OCI-LY7 (cell line): ENCODE measurements at places on chromosomes 3 and 15.

- DNase-seq, result peak; percentile 69
These were observed 29.6 kb downstream of the PSMD6 start for GRCh38 chr3:63993653-63994079.

- no peak for DNase-seq
These were observed 3.3 kb upstream of the PSMD2 start for GRCh38 chr3:184295771-184296170.

DNA sequence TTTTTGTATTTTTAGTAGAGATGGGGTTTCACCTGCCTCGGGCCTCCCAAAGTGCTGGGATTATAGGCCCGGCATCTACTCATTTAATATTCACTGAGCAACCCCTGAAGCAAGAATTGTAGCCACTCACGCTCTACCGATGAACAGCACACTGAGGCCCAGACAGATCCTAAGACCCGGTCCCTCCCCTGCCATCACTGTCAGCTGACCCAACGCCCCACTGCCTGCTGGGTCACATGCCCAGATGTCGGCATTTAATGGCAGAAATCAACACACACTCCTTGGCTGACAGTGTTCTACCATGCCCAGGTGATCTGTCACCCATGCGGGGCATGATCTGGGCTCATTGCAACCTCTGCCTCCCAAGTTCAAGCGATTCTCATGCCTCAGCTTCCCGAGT lies 3.2 kb upstream of the TMEM89 start:
- no peak for DNase-seq

- DNase-seq, result no peak
These were observed at the start of gene CCDC9B for GRCh38 chr15:40340740-40341400. Gene CCDC9B (minus strand): TSS chr15:40340939. CDS start chr15:40340819, 120 bp downstream.

DNA sequence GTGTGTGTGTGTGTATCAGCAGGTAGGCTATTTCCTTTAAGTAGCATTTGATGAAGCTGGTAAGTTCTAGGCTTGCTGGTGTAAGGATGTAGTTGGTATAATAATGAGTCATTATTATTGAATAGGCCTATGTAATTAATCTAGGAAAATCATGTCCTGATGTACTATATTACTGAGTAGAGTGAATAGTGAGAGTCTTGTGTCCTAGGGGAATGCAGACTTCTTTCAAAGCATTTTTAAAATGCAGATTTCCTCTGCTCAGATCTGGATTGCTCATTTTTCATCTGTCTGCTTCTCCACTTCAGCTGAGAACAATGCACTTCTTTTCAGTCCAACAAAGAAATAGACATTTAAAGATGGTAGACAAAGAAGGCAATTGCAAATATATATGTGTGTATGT lies 434.2 kb upstream of the ONECUT1 start:
- DNase-seq, result no peak

- DNase-seq, result no peak
These were observed 14.7 kb upstream of the TMEM87A start for GRCh38 chr15:42287931-42288330.

GRCh38 chr15:78213956-78214355 lies 20.4 kb downstream of the ACSBG1 start:
- DNase-seq, result no peak

DNA sequence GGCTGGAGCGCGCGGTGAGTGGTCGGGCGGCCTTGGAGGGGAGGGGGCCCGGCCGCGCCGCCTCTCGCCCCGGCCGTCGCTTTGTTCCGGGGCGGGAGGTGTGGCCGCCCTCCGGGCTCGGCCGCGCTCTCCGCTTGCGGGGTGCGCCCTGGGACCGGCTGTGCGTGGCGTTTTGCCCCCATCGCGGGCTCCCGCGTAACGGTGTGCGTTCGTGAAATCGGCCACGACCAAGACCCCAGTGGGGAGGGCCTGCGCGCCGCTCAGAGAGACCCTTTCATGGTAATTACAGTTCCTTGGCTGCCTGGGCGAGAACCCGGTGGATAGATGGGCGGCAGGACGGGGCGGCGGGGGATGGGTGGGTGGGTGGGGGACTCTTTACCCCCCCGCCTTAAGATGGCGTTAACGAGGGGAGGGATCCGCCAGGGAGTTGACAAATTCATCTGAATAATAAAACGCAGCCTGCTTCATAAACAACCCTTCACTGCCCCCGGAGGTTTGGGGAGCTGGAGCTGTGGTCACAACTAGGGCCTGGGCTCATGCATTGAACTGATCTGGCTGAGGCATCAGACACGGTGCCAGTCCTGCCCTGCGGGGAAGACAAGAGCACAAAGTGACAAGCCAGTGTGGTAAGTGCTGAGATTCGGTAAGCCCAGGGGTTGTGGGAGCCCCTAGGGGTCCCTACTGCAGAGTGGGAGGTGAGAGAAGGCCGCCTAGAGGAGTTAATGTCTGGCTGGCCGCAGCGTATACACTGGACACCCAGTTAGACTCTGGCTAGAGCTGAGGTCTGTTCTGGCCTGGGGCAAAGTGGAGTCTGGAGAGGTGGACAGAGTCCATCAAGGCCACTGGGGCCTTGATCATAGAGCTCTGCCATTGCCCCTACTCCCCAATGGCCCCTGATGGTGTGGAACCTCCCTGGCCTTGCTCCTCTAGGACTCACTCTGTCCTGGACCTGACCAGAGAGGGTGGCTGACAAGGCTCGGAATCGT lies 668 bp downstream of the MRAS start:
- no peak for DNase-seq

GRCh38 chr15:68620721-68621527 lies 42.1 kb downstream of the CORO2B start:
- DNase-seq, result no peak

- DNase-seq, result no peak
These were observed 376.1 kb downstream of the ZPLD1 start for GRCh38 chr3:102810937-102811336.

- DNase-seq, result no peak
These were observed 851 bp downstream of the AP2M1 start for GRCh38 chr3:184175506-184175905.
